ENCODE measurements at places on chromosomes 7 and 10. TPM values are rescaled to one million over a fixed set of nuclear protein-coding genes. Genes with fewer than 3 reads are reported as not detected.
A peak's percentile ranks its signal among the peaks of the same experiment; 100 is the strongest.

DNA sequence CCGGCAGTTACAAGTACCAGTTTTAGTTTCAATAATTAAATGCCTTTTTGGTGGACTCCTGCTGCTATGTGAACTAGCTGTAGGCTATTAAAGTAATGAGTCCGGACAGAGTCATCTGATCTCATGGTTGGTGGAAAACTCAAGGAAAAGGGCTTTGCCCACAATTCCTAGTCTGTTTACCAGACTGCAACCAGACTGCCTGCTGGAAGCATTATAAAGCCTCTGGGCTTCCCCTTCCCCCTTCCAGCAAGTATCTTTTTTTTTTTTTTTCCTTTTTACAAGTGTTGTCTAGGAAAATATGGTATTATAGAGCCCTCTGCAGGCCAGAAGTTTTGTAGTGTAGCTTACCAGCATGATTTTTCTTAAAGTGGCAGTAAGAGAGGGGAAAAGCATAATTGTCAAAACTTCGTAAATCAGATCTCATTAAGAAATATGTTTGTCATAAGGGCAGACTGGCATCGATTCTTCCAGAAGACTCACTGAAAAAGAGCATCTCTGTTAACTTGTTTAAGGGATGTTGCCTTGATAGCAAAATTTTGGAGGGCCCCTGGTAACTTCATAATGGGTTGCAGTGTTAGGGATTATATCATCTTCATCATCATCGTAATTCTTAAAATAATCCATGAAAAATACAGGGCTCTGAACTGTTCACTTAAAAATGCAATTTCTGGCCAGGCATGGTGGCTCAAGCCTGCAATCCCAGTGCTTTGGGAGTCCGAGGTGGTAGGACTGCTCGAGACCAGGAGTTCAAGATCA is 181.3 kb downstream of the TAX1BP1 start:
- DNase-seq: peak; percentile 90

CLCN1 gene
- total RNA-seq: 0.55 TPM

GRCh38 chr7:130069179-130069977 is 956 bp upstream of the KLHDC10 start:
- no peak for DNase-seq

- DNase-seq: no peak
Observed at GRCh38 chr7:1920266-1920681, 250.2 kb downstream of the ELFN1 start.

GRCh38 chr10:6138456-6138855 is 49.6 kb downstream of the RBM17 start:
- DNase-seq: no peak

WDR86 gene
- not detected for total RNA-seq

- DNase-seq: peak; percentile 81
Observed at GRCh38 chr7:45924283-45924682, 3.2 kb upstream of the IGFBP3 start.

SEMA3D gene
- 4.8 TPM for total RNA-seq

GRCh38 chr10:133022776-133023100 is 65.0 kb upstream of the ADGRA1 start:
- no peak for DNase-seq

OPN4 gene
- not detected for total RNA-seq

HMX2 gene
- total RNA-seq: not detected

- no peak for DNase-seq
Observed at GRCh38 chr10:46328853-46329689, 42.3 kb downstream of the ANTXRL start.

DNA sequence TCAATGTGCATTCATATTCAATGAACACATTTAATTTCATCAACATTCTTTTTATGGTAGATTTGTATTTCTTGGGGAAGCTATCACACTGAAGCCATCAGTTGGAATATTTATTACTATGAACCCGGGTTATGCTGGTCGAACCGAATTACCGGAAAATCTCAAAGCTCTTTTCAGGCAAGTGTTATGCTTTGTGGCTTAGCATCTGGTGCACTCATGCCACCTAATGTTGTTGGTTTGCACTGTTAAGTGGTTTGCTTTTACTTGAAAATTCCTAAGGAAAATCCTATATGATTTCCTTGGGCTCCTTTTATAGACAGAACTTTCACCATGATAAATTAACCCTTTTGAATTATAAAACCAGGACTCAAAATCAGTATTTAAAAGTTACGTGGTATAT is 147.9 kb downstream of the DNAH11 start:
- peak; percentile 7 for DNase-seq

DNA sequence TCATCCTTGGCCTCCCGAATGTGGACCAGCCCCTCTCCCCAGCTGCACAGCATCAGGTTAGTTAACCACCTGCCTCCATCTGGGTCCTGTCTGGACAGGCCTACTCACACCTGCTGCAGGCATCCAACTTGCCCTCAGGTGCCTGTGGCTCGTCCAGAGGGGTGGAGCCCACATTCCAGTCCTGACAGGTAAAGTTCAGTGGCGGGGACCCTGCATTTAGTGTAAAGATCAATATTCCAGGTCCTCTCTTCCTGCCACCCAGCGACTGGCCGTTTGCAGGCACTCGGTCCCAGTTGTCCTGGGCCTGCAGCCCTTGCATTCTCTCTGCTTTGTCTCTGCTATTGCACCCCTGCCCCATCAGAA is 15.0 kb downstream of the HTRA1 start:
- DNase-seq: no peak

GRCh38 chr10:31875608-31876007 is 53.0 kb downstream of the ARHGAP12 start:
- DNase-seq: no peak

AGBL3 gene
- 2.5 TPM for total RNA-seq

GRCh38 chr7:33873518-33873917 is 31.8 kb upstream of the BMPER start:
- no peak for DNase-seq

GRCh38 chr7:129841465-129841864 is 111.3 kb downstream of the UBE2H start:
- no peak for DNase-seq

TPK1 gene
- total RNA-seq: 1.3 TPM

PLEKHA1 gene
- 5.2 TPM for total RNA-seq

CLRN3 gene
- total RNA-seq: not detected

DNA sequence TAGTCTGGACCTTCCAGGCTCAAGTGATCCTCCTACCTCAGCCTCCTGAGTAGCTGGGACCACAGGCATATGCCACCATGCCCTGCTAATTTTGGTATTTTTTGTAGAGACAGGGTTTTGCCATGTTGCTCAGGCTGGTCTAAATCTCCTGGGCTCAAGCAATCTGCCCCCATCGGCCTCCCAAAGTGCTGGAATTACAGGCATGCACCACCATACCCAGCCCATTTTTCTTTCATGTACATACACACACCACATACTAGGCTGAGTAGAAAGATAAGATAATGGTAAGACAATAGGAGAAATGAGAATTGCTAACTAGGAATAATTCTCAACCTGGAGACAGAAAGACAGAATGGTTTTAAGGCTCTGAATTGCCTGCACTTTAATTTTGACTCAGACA is 83.8 kb downstream of the CPEB3 start:
- DNase-seq: no peak

DNA sequence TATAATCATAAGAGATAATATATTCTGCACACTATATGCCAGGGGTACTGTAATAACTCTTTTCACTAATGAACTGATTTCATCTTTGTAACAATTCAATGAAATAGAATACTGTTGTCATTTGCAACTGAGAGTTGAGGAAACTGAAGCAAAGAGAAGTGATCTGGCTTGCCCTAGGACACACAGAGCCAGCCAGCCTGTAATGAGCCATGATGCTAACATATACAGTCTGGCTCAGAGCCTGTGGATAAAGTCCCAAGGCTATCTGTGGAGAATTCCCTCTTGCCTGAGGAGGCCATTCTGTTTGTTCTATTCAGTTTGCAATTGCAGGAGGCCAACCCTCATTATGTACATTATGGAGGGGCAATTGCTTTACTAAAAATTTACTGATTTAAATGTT is 241.3 kb downstream of the CXCL12 start:
- no peak for DNase-seq

GRCh38 chr10:69385454-69386350 is 31.0 kb downstream of the TACR2 start:
- no peak for DNase-seq

NPY gene
- not detected for total RNA-seq

DNA sequence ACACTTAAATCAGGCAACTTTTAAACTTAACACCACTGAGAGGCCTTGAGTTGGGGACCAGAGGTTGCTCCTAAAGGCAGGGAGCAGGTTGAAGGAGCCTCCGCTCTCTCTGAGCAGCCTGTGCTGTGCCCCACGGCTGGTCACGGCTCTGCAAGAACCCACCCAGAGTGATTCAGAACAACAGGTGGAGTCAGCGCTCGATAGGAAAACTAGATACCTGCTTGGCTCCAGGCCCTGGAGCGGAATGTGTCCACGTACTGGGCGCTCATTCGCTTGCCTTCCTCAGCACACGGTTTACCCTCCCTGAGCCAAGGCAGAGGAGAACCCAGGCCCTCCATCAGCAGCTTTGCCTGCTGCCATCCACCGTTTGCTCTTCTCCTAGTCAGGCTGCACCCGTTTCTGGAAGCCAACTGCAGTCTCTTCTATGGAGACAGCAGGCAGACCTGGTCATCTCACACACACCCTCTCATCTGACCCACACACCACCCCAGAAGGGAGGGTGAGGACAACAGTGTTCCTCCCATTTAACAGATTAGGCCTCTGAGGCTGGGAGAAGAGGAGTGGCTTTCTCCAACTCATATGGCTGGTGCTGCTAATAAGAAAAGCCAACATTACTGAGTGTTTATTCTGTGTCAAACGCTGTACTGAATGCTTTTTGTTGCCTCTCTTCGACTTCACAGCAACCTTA is 37.6 kb upstream of the PDCD4 start:
- DNase-seq: no peak

IRF5 gene
- total RNA-seq: 15.3 TPM

DNA sequence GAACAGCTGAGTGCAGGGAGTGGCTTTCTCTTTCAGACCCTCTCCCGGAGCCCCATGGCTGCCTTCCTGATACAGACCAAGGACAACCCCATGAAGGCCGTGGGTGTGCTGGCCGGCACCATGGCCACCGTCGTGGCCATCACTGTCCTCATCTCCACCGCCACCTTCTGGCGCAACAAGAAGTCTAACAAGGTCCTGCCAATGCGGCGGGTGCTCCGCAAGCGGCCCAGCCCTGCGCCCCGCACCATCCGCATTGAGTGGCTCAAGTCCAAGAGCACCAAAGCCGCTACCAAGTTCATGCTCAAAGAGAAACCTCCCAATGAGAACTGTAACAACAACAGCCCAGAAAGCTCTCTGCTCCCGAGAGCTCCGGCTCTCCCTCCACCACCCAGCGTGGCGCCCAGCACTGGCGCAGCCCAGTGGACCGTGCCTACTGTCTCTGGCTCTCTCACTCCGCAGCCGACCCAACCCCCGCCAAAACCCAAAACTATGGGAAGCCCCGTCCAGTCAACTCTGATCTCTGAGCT is 11.2 kb downstream of the LRIT2 start:
- no peak for DNase-seq

DNA sequence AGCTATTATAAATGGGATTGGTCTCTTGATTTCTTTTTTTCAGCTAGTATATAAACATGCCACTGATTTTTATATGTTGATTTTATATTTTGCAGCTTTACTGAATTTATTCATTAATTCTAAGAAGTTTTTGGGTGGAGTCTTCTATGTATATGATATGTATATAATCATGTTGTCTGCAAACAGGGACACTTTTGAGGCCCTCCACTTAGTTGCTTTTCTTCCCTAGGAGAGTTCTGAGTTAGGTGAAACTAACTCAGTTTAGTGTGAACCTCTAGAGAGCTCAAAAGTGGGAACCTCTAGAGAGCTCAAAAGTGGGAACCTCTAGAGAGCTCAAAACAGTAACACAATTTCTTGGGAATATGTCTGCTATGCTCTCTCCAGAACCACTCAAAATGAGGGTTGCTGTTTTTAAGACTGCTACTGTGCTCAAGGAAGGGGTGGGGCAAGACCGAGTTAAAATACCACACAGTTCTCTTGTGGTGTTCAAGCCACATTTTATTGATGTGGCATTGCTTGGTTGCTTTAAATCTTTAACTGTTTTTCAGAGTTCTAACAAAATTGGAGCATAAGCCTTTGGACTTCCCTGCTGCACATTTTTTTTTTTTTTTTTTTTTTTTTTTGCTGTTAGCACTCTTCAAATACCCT is 13.2 kb downstream of the CCDC7 start:
- no peak for DNase-seq

DNA sequence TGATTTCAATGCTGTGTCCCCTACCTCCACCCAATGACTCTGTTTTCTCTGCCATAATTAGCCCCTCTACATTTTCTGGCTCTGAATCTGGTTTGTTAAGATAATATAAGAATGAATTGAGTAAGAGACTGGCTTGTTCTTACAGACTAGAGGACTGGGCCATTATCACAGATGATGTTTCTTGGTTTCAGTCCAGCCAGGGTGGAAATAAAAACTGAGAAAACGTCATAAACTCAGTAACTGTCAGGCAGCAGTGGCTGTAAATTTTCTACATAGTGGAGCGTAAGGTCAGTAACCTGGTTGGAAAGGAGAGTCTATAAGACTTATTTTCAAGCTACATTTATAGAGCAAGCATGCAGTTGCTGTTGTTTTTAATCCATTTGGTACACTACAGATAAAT is 485.4 kb downstream of the HTR7 start:
- no peak for DNase-seq

MOGAT3 gene
- not detected for total RNA-seq

Data from PC-3 (cell line).